Stimulated activated CD4-positive, alpha-beta T cell treated with anti-CD3 and anti-CD28 coated beads, TNF-alpha, amount 100 ng/mL, for 1 hour (primary cell): ENCODE measurements at places on chromosomes 3 and 15.

GRCh38 chr3:25448750-25449692, 21.0 kb downstream of the RARB start:
- no peak for DNase-seq

GRCh38 chr3:149969110-149969939, 1.4 kb downstream of the PFN2 start:
- DNase-seq = no peak

GRCh38 chr3:175980486-175981090, 1121.5 kb downstream of the NAALADL2 start:
- DNase-seq = no peak

DNA sequence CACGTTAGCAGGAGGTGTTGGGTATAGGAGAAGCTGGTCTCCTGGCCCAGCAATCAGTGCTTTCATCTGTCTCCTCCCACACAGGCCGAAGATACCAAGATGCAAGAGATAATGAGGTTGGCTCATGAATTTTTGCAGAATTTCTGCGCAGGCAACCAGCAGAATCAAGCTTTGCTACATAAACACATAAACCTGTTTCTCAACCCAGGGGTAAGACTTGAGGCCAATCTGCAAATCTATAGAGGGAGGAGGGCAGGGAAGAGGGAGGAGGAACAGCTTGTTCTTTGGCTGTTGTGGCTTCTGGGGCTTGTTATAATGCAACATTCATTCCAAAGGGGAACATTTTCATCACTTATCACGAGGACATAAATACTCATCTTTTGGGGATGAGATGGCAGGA, 195.3 kb downstream of the ITPR1 start:
- no peak for DNase-seq

DNA sequence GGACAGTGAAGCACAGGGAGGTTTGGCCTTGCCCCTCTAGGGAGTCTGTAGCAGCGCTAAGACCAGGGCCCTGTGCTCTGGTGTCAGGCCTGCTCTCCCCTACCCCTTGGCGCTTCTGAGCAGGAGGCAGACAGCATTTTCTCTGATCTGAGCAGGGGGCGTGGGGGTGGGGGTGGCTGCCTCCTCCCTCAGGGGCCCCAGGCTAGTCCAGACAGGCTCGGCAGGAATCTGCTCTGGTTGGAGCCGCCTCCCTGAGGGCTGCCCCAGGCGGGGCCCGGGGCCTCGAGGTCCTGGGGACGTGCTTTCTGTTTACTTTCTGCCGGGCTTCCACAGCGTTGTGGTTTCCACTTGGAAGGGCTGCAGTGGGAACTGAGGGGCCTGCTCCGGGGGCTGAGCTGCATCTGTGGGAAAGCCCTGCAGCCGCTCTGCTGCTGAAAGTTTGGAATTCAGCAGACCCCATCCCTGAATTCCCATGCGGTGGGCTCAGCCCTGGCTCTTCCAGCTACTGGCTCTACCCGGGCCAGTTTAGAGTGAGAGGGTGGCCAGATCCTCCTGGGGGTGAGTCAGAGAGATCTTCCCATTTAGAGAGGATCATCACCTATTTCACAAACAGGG, 105.4 kb downstream of the LINGO1 start:
- no peak for DNase-seq

DNA sequence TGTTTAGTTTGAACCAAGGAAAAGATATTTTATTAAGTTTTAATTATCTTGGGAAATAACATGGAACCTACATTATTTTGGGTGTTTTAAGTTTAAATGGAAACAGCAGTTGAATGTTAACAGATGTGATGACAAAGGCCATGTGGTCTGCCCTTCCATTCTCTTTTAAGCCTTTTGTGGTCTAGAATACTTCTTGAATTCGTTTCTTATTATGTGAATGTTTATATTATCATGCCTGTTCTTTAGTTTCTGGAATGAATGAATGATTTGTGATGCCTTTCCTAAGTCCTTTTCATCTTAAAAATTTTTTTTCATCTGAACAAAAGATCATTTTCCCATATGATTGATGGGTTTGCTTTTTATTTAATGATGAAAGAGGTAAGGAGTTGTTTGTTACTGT, 44.6 kb downstream of the SNRK start:
- DNase-seq = no peak
